ENCODE measurements at places on chromosomes 3 and 15.

- DNase-seq = no peak
These were observed 7.1 kb downstream of the CPLX3 start for GRCh38 chr15:74833376-74834107.

DNA sequence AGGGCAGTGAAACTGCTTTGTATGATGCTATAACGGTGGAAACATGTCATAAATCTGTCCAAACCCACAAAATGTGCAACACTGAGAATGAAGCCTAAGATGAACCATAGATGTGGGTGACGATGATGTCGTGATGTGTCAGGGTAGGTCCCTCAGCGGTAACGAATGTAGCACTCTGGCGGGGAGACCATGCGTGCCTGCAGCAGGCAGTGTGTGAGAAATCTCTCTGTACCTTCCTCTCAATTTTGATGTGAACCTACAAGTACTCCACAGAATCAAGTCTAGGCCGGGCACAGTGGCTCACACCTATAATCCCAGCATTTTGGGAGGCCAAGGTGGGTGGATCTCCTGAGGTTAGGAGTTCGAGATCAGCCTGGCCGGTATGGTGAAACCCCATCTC is 268.2 kb upstream of the LYSMD4 start:
- no peak for DNase-seq

GRCh38 chr15:76664895-76665294 is 240.2 kb downstream of the SCAPER start:
- no peak for DNase-seq

DNA sequence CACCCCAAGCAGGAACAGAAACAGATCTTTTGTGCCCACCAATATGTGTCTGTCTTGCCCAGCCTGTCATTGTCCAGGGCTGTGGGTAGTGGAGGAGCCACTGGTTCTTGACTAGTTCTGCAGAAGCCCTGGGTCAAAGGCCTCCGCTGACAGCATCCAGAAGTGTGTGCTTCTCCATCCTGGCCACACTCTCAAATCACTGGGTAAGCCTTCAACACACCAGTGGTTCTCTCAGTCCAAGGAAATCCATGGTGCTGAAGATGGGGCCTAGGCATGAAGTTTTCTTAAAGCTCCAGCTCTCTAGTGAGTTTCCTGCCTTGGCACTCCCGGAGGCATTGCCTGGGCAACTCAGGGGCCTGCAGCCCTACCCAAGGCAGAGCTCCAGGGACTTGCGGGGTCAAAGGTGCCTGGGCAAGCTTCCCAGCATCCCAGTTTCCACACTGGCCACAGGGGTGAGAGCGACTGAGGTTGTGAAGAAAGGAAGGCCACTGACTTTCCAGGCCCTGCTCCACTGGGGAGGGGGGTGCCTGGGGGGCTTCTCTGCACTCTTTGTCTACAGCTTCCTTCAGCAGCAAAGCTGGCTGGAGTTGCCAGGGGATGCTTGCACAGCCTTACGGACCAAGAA is 37.9 kb upstream of the RPL32 start:
- no peak for DNase-seq

DNA sequence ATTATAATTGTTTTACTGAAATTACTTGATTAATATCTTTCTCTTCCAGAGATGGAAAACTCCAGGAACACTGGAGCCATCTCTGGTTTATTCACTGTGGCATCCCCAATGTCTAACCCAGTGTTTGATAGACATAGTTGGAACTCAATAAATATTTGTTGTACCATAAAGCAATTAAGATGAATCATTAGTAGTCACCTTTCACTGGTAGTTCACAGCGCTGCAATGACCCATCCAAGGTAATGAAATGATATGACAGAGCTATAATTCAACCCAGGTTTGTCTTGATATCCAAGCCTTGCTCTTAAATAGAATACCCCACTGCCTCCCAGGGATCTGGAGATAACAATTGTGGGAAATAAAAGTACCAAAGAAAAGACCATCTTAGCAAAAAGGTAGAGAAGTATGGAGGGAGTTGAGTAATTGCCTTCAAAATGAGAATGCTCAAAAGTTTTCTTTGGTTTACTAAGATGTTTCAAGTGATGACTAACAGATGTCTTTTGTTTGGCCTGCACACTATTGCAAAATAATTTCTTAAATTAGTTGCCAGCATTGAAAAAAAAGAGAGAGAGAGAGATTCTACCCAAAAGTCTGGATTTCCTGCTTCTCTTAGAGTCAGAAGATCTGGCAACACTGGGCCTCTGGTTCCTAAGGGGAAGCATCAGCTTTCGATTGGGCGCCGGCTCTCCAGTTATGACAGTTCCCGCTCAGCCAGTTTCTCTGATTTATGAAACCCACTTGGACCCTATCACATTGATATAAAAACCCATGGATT is 348.5 kb downstream of the ERC2 start:
- DNase-seq = no peak

- no peak for DNase-seq
These were observed 253.3 kb downstream of the TJP1 start for GRCh38 chr15:29568840-29569532.

- no peak for DNase-seq
These were observed 85.3 kb upstream of the SLC6A6 start for GRCh38 chr3:14317057-14317553.

- no peak for DNase-seq
These were observed 140.5 kb downstream of the BBX start for GRCh38 chr3:107663266-107663665.

- no peak for DNase-seq
These were observed 28.4 kb upstream of the PIK3CB start for GRCh38 chr3:138862924-138863775.

GRCh38 chr3:130968221-130968620 is 58.4 kb downstream of the ASTE1 start:
- no peak for DNase-seq

GRCh38 chr15:57018151-57018550 is 99.7 kb downstream of the TCF12 start:
- no peak for DNase-seq

DNA sequence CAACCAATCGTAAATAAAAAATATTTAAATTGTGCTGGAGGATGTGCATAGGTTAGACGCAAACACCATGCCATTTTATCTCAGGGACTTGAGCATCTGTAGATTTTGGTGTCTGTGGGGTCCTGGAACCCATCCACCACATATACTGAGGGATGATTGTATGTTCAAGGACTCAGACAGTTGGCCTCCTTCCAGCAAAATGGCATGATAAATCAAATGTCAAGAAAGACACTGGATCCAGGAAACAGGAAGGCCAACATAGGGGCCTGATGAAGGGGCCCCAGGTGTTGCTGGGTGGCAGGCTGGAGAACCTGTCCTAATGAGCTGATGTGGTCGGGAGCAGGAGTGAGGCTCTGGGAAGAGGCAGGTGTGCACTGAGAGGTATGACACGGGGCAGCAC is 289.5 kb downstream of the GABRG3 start:
- DNase-seq = no peak

DNA sequence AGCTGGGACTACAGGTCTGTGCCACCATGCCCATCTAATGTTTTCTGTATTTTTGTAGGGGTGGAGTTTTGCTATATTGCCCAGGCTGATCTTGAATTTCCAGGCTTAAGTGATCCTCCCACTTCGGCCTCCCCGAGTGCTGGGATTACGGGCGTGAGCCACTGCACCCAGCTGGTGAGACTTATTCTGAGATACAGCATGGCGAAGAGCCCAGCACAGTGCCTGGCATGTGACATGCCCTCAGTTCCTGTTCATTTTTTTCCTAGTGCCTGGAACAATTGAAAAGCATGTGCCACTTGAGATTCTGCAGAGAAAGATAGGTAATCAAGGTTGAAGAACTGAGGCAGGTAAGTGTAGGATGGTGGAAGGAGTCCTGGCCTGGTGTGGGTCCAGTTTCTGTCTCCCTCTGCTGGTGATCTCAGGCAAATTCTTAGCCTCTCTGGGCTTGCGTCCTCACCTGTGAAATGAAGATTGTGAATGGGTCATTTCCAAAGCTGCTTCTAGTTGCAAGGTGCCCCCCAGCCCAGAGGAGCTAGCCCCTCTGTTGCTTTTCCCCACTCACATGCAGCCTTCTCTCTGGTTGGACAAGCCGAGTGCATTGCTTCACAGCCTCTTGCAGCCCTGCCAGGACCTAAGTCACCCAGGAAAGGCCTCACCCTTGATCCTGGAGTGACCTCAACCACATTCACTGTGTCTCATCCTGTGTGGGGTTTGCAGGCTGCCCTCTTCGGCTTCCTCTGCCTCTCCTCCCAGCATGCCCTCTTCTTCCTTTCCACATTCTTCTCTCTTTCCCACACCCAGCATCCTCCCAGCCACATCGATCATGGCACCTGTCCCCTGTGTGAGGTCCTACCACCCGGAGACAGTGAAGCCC is 4.3 kb upstream of the RHCG start:
- no peak for DNase-seq

DNA sequence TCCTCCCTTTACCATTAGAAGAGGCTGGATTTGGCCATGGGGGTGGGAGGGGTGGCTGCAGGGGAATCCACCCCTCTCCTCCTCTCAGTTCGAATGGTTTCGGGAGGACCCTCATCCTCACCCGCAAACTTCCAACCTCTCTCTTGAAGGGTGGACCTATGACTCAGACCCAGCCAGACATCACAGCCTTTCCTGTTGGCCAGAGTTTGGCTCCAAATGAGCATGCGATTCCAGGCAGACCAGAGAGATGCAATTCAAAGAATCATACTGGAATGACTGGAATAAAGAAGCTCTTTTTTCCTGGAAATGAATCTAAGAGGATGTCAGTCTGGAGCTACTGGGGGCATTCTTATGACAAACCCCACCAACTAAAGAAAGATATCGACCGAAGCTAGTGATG is 516.7 kb upstream of the MDFIC2 start:
- DNase-seq = no peak

- no peak for DNase-seq
These were observed 1.0 kb upstream of the C3orf52 start for GRCh38 chr3:112084980-112085705.

DNA sequence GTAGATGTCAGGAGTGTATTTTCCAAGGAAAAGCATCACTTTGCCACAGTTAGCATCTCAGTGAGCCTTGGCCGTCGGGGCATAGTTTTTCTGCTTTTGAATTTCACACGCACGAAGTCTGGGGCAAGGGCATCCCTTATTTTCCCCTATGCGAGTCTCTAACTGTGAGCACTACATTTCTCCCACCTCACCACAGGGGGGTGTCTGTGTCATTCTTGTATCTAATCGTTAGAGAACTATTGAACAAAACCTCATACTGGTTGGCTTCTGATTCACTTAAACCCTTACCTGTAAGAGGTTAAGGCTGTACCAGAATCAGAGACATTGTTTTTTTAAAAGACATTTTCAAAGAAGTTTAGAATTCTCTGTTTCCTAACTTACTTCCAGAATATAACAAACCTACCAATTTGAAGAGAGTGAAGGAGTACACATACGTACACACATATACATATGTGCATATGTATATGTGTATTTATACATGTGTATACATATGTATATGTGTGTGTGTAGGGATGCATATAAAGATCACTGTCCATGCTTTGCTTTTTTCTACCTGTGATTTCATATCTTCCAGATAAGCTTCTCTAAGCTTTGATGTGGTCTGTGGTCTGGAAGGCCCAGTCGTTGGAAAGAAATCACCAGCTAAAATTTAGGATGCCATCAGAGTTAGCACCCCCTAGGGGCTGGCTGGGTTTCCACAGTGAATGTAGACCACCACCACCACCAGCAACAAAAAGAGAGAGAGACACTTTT is 49.4 kb downstream of the MYZAP start:
- no peak for DNase-seq

GRCh38 chr3:188659449-188660090 is 505.6 kb downstream of the LPP start:
- DNase-seq = no peak

- no peak for DNase-seq
These were observed 44.6 kb downstream of the CCNL1 start for GRCh38 chr3:157115069-157116006.

DNA sequence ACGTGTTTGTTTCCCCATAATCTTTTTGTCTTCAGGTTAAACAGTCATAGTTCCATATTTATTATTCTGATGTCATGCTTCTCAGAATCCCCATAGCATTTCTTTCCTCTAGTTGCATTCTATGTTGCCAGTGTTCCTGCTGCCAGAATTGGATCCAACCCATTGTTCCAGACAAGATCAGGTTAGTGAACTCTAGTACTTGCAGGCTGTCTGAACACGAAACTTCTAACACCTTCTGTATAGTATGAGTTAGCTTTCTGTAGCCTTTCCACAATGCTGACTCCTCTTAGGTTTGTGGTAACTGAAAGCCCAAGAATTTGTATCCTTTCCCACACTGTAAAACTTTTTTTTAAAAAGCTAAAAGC is 88.0 kb upstream of the ROPN1 start:
- no peak for DNase-seq

GRCh38 chr3:38137615-38138348 is 679 bp upstream of the MYD88 start:
- peak; percentile 40 for DNase-seq

DNA sequence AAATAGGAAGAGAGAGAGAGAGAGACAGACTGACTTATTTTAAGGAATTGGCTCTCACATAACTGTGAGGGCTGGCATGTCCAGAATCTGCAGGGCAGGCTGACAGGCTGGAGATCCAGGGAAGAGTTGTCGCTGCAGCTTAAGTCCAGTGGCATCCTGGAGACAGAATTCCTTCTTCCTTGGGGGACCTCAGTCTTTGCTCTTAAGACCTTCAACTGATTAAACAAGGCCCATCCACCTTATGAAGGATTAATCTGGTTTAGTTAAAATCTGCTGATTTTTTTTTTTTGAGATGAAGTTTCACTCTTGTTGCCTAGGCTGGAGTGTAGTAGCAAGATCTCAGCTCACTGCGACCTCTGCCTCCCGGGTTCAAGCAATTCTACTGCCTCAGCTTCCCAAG is 128.0 kb upstream of the ALDH1A3 start:
- no peak for DNase-seq

DNA sequence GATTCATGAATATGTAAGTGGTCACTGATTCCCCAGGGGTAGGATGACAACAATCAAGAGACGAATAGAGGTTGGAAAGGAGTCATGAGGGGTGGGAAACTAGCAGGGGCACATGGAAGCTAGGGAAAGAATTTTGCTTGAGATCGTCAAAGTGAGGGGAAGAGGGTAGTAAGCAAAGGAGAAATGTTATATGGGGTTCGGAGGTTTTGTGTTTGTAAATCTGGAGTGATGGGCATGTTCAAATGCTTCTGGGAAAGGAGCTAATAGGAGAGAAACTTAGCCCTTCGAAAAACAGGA is 7.9 kb downstream of the RPL14 start:
- DNase-seq = no peak

DNA sequence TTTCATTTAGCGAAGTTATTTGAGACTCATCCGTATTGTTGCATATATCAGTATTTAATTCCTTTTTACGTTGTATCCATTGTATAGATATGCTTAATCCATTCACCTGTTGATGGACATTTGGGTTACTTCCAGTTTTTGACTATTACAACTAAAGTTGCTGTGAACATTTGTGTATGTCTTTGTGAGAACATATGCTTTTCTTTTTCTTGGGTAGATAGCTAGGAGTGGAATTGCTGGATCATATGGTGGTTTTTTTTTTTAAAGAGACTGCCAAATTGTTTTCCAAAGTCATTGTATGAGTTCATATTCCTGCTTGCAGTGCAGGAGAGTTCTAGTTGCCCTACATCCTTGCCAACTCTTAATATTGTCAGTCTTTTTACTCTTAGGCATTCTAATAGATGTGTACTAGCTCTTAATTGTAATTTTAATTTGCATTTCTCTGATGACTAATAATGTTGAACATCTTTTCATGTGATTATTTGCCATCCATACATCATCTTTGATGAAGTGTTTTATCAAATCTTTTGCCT is 37.3 kb downstream of the NR2C2 start:
- DNase-seq = no peak

GRCh38 chr15:69805248-69805953 is 292.3 kb downstream of the TLE3 start:
- no peak for DNase-seq

GRCh38 chr15:29322415-29322814 is 52.8 kb upstream of the NSMCE3 start:
- no peak for DNase-seq

- no peak for DNase-seq
These were observed 232.7 kb downstream of the IGSF11 start for GRCh38 chr3:118801899-118802298.

All from CD8-positive, alpha-beta memory T cell (primary cell).